ENCODE measurements at places on chromosomes 6 and 20.

- DNase-seq, result no peak
Observed at GRCh38 chr6:6881438-6882225, 226.1 kb upstream of the RREB1 start.

- peak; percentile 80 for DNase-seq
Observed at GRCh38 chr6:112189494-112189893, 64.9 kb downstream of the LAMA4 start.

DNA sequence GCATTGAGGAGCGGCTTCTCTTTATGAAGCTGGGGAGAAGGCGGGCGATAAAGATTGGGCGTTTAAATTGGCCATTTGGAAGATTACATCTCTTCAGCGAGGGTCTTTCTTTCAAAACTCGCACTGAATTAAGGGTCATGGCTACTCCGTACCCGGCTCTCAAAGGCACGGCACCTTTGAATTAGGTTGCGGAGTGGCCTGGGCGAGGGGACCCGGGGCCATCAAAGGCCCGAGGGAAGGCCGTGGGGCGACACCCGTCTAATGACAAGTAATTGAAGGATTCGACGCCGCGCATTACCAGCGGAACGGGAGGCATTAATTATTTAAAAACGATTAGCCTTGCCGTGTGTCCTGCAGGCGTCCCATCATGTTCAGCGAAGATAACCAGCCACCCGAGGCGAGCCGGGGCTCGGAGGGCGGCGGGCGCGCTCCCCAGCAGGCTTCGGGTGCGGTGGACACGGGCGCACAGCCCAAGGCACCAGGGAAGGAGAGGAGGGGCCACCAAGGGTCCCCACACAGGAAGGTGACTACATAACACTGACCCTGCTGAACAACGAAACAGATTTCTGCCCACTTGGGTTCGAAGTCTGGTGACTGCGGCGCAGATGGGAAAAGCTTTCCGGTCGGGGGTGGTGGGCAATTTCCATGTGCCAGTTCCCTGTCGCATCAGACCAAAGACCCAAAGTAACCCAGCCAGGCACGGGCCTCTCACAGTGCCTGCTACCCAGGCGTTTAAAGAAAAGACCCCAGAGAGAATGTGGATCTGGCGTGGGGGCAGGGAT is 7.4 kb downstream of the FOXA2 start:
- no peak for DNase-seq

- no peak for DNase-seq
Observed at GRCh38 chr6:166743406-166744222, 116.6 kb upstream of the RPS6KA2 start.

DNA sequence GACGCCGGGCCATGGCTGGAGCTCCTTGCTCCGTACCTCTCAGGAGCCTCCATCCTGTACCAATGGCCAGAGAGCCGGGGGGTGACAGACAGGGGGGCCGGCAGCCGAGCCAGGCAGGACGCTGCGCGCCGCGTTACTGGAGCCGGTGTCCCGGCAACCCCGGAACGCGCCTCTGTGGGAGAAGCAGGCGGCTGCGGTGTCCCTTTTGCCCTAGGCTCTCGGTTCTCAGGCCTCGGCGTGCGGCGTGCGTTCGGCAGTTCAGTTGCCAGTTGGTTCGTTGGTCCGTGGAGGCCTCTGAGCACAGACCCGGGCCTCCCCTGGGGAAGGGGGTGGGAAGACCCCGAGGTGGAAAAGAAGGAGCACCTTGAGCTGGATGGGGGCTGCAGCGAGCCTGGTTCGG is at the start of gene SPATS1:
TSS of gene SPATS1 (plus strand) at position 162 of the 400 bp plus-strand sequence. CDS start 446 bp downstream, outside the sequence.
- peak; percentile 51 for DNase-seq

DNA sequence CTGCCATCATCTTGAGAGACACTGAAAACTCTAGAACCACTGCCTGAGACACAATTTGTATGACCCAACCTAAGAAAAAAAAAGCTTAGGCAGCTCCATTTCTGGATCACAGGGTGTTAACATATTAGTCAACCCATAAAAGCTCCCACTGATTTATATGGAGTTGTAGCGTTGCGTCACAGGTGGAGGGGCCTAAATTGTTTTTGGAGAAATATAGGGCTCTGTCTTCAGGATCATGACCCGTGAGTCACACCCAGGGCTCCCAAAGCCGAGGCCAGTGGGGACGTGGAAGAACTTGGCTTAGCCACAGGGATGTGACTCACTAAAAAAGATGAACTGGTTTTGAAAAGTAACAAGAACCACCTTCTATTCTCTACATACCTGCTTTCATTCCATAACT is 116.5 kb upstream of the BMP2 start:
- DNase-seq, result no peak

DNA sequence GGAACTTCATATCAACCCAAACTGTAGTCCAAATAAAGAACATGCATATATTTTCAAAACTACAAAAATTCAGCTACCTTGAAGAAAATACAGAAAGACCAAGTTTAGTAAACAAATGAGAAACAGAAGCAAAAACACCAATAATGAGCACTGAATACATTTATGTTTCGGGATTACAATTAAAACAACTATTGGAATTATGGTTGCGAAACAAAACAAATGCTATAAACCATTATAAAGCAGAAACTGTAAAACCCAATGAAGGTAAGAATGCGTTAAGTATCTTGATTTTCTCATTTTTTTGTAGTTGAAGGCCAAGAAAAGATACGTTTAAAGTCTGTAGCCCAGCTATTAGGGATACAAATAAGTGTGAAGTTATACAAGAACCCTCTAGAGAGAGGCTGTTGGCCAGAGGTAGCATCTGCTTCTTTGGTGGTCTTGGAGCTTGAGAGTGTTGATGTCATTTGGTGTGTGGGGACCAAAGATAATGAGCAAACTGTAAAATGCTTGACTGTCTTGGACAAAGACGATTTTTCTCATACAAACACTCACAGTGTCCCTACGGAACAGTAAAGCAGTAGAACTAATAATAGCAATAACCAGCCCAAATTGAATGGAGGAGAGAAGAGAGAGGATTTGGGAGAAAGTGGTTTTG is 111.5 kb downstream of the PRND start:
- DNase-seq, result peak; percentile 63

DNA sequence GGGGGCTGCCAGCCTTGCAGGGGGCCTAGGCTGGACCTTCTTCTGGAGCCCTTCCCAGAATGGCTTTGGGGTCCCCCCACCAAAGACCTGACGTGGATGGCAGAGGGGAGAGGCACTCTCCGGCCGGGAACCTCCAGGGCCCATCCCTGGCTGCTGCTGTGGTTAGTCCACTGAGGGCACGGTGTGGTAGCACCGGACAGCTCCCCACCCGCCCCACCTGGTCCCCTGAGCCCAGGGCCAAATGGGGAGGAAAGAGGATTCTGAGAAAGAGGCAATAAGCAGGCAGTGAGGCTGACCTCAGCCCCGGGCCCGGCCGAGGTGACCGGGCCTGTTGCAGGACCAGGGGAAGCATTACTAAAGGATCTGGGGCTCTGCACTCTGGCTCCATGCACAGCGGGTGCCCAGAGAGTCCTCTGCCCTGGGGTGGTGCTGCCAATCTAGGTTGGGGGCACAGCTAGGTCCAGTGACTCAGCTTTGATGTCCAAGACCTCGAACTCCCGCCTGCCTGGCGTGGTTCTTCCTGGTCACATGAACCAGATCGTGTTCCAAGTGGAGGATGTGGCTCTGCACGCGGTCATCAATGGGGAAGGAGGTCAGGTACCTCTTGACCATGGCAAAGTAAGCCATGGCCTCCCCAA is 2.2 kb downstream of the CENPB start:
- DNase-seq, result no peak

GRCh38 chr20:52268184-52268749 is 76.7 kb upstream of the ZFP64 start:
- DNase-seq, result no peak

- DNase-seq, result no peak
Observed at GRCh38 chr6:13725570-13725969, 13.9 kb upstream of the RANBP9 start.

DNA sequence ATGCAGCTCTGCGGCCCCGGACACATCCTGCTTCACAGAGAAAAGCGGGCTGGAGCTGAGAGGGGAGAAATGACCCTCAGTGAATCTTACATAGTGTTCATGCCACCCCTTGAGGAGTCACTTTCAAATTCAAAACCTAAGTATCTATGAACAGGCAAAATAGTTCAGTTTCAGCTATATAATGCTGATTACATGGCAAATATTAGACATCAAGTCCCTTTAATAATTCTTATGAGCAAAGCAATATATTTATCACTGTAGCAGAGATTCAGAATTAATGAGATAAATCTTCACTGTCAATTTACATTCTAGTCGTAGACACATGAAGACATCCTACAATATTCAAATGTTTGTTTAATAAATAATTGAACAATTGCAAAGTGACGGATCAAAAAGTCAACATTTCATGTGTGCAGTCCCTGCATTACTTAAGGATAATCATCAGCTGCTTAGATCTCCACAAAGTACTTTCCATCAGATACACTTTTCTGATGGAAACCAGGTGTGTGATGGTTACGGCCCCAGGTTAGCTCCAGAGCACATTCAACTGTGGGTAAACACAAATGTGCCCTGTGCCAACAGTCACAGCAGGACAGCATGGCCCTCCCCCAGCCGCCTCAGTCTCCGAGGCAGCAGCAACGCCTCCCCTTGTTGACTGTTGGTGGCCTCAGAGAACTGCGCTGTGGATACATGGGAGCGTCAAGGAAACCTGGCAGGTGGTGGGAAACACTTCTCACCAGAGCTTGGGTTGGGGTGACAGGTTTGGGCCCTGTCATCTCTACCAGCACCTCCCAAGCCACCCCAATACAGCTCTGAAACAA is 787 bp upstream of the PRR18 start:
- no peak for DNase-seq

GRCh38 chr20:15805154-15805553 is 768.1 kb downstream of the KIF16B start:
- no peak for DNase-seq

DNA sequence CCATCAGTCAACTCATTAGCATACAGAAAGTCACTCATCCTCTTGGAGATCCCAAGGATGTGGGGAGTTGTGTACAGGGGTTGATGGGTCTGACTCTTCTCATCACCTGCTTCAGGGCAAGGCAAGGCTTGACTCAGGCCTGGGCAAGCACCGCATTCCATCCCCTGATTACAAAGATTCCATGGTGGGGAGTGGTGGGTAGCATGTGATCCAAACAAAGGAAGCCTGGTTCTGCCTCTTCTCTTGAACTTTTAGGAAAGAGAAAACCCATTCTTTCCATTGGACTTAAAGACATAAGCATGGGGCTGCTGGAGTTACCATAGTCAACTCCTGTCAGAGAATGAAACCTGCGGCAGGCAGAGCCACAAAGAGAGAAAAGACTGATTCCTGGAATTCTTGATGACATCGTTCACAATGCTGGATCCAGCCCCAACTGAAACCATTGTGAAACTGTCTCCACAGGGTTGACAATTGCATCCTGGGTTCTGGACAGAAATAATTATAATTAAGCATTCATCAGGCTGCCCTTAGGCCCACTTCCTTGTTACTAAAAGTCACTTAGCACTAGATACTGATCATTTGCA is 235.8 kb upstream of the KCNG1 start:
- DNase-seq, result no peak

DNA sequence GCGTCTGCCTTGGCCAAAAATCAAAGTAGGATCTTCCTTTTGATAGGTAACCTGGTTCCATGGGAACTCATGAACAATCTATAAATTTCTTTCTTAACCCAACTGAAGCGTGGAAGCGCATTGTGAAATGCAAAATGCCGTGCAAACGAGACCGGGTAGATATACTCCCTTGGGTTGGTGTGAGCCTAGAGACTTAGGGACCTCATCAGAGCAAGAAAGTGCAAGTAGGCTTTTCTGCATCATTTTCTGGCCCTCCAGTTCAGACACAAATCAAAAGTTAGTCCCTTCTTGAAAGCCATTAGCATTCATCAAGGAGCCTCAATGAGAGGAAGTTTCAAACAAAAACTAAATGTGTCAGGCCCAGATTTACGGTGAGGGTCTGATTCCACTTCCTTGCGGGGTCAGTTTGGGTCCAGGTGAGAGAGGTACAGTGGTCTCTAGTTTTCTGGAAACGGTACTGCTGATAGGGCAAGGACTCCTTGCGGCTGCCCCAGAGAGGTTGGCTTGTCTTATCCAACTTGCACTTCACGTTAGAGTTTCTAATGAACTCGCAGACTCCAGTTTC is 5.3 kb upstream of the ZNF184 start:
- no peak for DNase-seq

GRCh38 chr20:31829731-31830130 is 10.6 kb downstream of the MYLK2 start:
- peak; percentile 4 for DNase-seq

GRCh38 chr6:15396808-15397207 is 150.9 kb downstream of the JARID2 start:
- DNase-seq, result no peak

- DNase-seq, result no peak
Observed at GRCh38 chr20:44233436-44234016, 13.6 kb upstream of the GDAP1L1 start.

GRCh38 chr6:109096208-109096607 is 901 bp downstream of the CEP57L1 start:
- DNase-seq, result no peak

DNA sequence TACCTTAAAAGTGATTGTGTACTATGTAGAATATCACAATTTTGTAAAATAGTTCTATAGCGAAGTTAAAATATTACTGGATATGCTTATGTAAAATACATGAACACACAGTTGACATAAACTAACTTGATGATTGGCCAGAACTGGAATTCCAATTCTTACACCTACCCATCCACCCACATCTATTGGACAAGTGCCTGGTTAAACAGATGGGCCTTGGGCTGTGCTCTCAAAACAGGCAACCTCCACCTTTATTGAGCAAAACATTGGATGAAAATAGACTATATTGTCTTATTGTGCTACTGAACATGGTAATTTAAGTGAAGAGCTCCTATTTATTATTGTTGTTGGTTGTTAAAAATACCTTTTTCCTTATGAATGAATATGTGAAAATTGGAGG is 154.0 kb upstream of the FLRT3 start:
- no peak for DNase-seq

GRCh38 chr6:79755967-79756366 is 124.8 kb downstream of the SH3BGRL2 start:
- no peak for DNase-seq

DNA sequence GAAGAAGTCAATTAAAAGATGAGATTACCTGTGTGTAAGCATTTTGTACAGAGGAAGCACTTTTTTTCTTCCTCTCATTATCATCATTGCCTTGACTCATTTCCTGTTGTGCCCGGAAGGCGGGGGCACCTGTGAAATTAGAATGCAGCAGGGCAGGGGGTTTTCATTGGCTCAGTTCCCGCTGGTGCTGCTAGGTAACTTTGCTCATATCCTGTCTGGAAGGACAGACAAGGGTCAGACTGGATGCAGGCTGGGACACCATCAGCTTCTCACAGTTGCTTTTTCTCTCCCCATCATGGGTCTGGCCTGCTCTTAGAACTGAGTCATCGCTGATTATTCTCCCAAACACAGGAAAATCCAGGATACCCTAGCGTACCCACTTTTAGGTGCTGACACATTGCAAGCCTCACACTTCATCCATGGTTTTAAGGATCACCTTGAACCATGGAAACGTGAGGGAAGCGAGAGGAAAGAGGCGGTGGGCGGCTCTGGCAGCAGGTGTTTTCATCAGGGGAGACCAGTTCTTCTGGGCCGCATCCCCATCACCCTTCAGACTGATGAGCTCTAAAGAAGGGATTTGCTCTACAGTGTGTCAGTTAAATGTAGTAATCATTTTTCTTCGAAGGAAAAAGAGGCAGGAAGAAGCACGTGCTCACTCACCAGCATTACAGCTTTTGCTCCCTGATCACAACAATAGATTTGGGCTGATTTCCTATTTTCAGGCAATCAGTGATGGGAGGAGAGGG is 195.7 kb upstream of the SASH1 start:
- no peak for DNase-seq

- DNase-seq, result peak; percentile 36
Observed at GRCh38 chr6:114569669-114570068, 226.8 kb upstream of the HS3ST5 start.

GRCh38 chr6:26329763-26330511 is 35.1 kb upstream of the BTN3A2 start:
- DNase-seq, result no peak

GRCh38 chr6:48641544-48641943 is 530.5 kb upstream of the PTCHD4 start:
- no peak for DNase-seq

All from left hindlimb (tissue), 1 donor.